Smooth muscle cell of the coronary artery (primary cell): ENCODE measurements at places on chromosomes 6 and 20. TPM values are rescaled to one million over a fixed set of nuclear protein-coding genes. Genes with fewer than 3 reads are reported as not detected.

The DACT2 gene
- total RNA-seq, result 0.15 and 0.82 TPM in 2 replicates

The CRYBG1 gene
- 0.60 and 3.7 TPM in 2 replicates for total RNA-seq

The ZC3H12D gene
- 0.23 TPM in 1 of 2 replicates, not detected in the other for total RNA-seq

The ELMO2 gene
- 25.0 and 30.2 TPM in 2 replicates for total RNA-seq

The USP49 gene
- total RNA-seq, result 1.8 and 3.0 TPM in 2 replicates

The TMEM74B gene
- not detected in 2 replicates for total RNA-seq

The BIRC7 gene
- 0.23 TPM in 1 of 2 replicates, not detected in the other for total RNA-seq

The OPRM1 gene
- not detected in 2 replicates for total RNA-seq

The GABBR1 gene
- total RNA-seq, result 7.3 and 8.8 TPM in 2 replicates

The LPIN3 gene
- total RNA-seq, result 4.0 and 5.4 TPM in 2 replicates

The SLCO4A1 gene
- total RNA-seq, result 0.35 TPM in 1 of 2 replicates, not detected in the other

The TTK gene
- 0.70 and 5.9 TPM in 2 replicates for total RNA-seq

The NEDD9 gene
- total RNA-seq, result 2.6 and 17.1 TPM in 2 replicates

The OR2H2 gene
- not detected in 2 replicates for total RNA-seq

The ASXL1 gene
- 23.8 and 26.8 TPM in 2 replicates for total RNA-seq

The ZBTB12 gene
- 6.2 and 12.4 TPM in 2 replicates for total RNA-seq

The RIPPLY2 gene
- under 0.01 TPM in 1 of 2 replicates, not detected in the other for total RNA-seq

The SLC2A10 gene
- total RNA-seq, result 33.5 and 45.4 TPM in 2 replicates

The ABHD16A gene
- total RNA-seq, result 51.3 and 104 TPM in 2 replicates
